ENCODE measurements at places on chromosomes 13 and 19.

DNA sequence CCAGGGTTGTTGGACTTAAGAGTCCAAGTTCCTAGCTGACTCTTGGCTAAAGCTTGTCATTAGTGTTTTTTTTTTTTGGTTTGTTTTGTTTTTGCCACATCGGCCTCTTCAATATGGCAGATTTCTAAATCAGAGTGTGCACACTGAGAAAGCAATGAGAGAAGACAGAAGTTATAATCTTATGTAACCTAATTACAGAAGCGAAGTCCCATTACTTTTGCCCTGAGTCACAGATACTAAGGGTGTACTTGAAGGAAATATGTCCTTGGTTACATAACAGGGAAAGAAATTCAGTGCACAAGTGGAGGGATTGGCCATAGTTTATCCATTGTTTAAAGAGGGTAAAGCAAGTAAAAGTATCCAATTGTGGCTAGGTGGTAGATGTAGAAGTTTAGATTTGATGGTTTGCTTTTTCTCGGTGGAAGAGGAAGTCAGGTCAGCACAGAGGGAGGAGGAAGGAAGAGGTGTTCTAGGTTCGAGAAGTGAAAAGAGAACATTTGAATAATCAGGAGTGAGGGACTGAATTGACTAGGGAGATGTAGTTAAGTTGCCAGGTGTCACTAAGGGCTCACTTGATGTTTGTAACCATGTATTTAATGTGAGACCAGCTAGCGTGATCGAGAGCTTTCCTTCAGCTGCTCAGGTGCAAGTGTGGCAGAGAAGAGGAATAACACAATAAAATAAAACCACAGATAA, 12.2 kb downstream of the GTF2F2 start:
- H3K4me1 ChIP-seq, result no peaks in the 10 kb centered on the region
- H3K36me3 ChIP-seq, result peaks cover 6% of the 10 kb centered on the region
- H3K27ac ChIP-seq, result no peak overlapping the region
- no peak for DNase-seq
- no peaks in the 10 kb centered on the region for H3K27me3 ChIP-seq
- no peak overlapping the region for H3K4me3 ChIP-seq

DNA sequence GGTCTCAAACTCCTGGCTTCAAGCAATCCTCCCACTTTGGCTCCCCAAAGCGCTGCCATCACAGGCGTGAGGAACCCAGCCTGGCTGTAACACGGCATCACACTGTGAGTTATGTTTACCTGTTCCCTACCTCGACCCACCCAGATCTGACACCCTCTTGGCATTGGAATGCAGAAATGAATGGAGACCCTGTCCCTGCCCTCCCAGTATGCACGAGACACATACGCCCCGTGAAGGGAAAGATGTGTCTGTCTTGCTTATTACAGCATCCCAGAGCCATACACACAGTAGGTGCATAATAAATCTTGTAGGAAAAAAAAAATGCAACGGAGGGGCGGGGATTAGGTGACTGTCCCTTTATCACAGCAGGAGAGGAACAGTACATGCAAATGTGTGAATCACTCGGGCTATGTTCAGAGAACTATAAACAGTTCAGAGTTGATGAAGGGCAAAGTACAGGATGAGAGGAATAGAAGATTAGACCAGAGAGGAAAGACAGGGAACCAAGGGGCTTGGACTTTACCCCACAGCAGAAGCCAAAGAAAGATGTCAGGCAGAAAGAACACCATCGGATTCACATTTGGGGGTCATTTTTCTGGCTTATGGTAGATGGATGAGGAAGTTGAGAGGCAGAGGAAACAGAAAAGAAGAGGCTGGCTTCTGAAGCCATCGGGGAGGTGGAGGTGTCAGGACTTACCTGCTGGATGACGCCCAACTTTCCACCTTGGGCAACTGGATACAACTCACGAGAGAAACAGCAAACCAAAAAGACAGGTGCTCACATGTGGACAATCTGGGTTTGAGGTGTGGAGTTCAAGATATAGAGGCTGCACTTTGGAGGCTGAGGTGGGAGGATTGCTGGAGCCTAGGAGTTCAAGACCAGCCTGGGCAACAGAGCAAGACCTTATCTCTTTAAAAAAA, 94.3 kb downstream of the INSR start:
- no peaks in the 10 kb centered on the region for H3K36me3 ChIP-seq
- H3K27ac ChIP-seq, result no peak overlapping the region
- no peak for DNase-seq
- peaks cover 20% of the 10 kb centered on the region for H3K27me3 ChIP-seq

- no peak for DNase-seq
- peaks cover 25% of the 10 kb centered on the region for H3K4me1 ChIP-seq
- H3K27ac ChIP-seq, result no peak overlapping the region
- no peaks in the 10 kb centered on the region for H3K27me3 ChIP-seq
- peaks cover 5% of the 10 kb centered on the region for H3K36me3 ChIP-seq
- no peak overlapping the region for H3K4me3 ChIP-seq
These were observed 70.6 kb upstream of the MEDAG start for GRCh38 chr13:30835442-30835841.

GRCh38 chr19:33505148-33505547, 16.4 kb downstream of the PEPD start:
- H3K4me1 ChIP-seq, result peaks cover 19% of the 10 kb centered on the region
- H3K36me3 ChIP-seq, result no peaks in the 10 kb centered on the region
- H3K27me3 ChIP-seq, result no peaks in the 10 kb centered on the region
- no peak for DNase-seq
- no peak overlapping the region for H3K27ac ChIP-seq

- H3K27ac ChIP-seq, result no peak overlapping the region
- no peak for DNase-seq
These were observed 10.5 kb downstream of the PLEKHF1 start for GRCh38 chr19:29675650-29676186.

- no peak overlapping the region for H3K27ac ChIP-seq
- no peaks in the 10 kb centered on the region for H3K27me3 ChIP-seq
- DNase-seq, result no peak
- H3K36me3 ChIP-seq, result no peaks in the 10 kb centered on the region
These were observed 186.2 kb downstream of the PCDH9 start for GRCh38 chr13:67043901-67044300.

- no peak overlapping the region for H3K4me3 ChIP-seq
- no peaks in the 10 kb centered on the region for H3K36me3 ChIP-seq
- DNase-seq, result no peak
- H3K27me3 ChIP-seq, result no peaks in the 10 kb centered on the region
- H3K27ac ChIP-seq, result peak overlapping the region; percentile 35
These were observed 229.7 kb downstream of the KCNRG start for GRCh38 chr13:50244713-50245574.

DNA sequence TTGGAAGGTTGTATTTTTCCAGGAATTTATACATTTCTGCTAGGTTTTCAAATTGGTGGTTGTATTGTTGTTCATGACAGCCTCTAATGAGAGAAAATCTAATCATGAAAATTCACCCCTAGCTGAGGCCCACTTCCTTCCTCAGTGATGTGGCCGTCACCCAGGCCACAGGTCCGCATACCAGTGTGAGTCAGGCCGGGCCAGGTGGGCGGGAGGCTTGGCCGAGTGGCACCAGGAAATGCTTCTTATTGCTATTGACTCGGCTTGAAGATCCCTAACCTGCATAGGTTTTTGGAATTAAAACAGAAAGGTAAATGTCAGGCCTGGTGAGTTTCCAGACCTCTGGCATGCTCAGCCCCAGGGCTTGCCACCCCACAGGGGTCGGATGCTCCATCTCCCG, 88.7 kb downstream of the SCGB2B2 start:
- no peak for DNase-seq
- H3K27me3 ChIP-seq, result peaks cover 20% of the 10 kb centered on the region
- no peak overlapping the region for H3K27ac ChIP-seq
- H3K36me3 ChIP-seq, result no peaks in the 10 kb centered on the region

GRCh38 chr13:98576200-98576945, 534 bp downstream of the STK24 start:
- peak; percentile 19 for DNase-seq
- H3K4me3 ChIP-seq, result peak overlapping the region; percentile 97
- no peaks in the 10 kb centered on the region for H3K27me3 ChIP-seq
- H3K36me3 ChIP-seq, result no peaks in the 10 kb centered on the region
- peaks cover 78% of the 10 kb centered on the region for H3K4me1 ChIP-seq

DNA sequence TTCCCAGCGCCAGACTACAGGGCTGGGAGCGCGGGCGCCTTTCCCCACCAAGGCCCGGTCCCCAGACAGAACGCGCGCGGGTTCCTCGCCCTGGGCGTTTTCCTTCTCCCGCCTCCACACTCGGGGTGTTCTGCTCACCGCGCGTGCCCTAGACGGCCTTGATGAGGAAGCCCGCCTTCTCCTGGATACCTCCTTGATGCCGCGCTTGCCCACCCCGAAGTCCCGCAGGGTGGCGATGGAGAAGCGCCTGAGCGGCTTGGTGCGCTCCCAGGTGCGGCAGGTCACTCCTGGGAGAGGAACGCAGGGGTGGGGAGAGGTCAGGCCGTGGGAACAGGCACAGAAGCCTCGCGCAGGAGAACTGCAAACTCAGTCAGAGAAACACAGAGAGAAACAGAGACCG, 34.8 kb downstream of the CYP2B6 start:
- H3K36me3 ChIP-seq, result no peaks in the 10 kb centered on the region
- DNase-seq, result no peak
- no peak overlapping the region for H3K4me3 ChIP-seq
- H3K4me1 ChIP-seq, result no peaks in the 10 kb centered on the region
- H3K27ac ChIP-seq, result no peak overlapping the region
- H3K27me3 ChIP-seq, result peaks cover 53% of the 10 kb centered on the region

- no peak for DNase-seq
- no peaks in the 10 kb centered on the region for H3K4me1 ChIP-seq
- H3K27me3 ChIP-seq, result peaks cover 35% of the 10 kb centered on the region
- H3K4me3 ChIP-seq, result no peak overlapping the region
- H3K36me3 ChIP-seq, result no peaks in the 10 kb centered on the region
- no peak overlapping the region for H3K27ac ChIP-seq
These were observed 23.0 kb downstream of the NFIC start for GRCh38 chr19:3389446-3389778.

DNA sequence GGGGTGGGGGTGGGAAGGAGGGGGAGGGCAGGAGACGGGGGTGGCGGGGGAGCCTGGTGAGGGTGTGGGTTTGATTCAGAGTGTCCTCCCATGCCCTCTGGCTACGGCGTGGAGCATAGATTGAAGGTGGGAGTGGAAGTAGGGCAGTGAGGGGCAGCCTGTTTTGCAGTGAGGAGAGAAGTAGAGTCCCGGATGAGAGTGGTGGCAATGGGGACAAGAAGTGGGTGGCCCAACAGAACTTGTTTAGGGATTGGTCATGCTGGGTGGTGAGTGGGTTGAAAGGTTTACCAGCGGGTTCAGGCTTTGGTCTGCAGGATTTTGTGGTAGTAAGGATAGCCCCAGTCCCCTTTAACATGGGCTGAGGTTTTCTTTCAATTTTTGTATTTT, 35.5 kb downstream of the SIPA1L3 start:
- H3K27me3 ChIP-seq, result no peaks in the 10 kb centered on the region
- peaks cover 24% of the 10 kb centered on the region for H3K4me1 ChIP-seq
- no peak overlapping the region for H3K4me3 ChIP-seq
- DNase-seq, result no peak

DNA sequence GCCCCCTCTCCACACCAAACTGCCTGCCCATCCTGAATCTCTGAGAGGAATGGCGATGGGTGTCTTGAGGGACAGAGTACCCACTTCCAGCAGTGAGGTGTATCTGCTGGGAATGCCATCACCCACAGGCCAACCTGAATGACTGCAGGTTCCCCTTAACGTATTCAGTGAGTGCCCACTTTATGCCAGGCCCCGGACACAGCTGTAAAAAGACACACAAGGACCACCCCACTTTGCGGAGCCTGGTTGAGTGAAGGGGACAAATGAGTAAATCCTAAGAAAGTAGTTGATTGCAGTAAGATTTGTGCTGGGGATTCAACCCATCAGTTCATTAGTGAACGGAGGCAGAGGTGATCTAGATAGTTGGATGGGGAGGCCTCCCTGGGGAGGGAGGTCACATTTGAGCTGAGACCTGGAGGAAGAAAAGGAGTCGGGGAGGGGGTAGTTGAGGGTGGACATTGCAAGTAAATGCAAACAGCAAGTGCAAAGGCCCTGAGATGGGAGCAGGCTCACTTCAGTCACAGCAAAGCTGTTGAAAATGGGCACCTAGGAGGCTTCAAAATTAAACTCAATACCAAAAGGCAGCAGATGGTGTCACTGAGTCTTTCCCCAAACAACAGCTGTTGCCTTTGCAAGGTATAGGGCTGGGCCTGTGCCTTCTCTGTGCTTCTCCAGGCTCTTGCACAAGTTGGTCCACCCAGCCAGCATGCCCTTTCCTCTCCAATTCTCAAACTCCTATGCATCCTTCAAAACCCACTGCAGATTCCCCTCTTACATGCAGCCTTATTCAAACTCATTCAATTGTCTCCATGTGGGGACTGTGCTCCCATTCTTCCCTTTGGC, 4.3 kb downstream of the GDF15 start:
- no peaks in the 10 kb centered on the region for H3K36me3 ChIP-seq
- H3K27me3 ChIP-seq, result peaks cover 56% of the 10 kb centered on the region
- no peak overlapping the region for H3K4me3 ChIP-seq

DNA sequence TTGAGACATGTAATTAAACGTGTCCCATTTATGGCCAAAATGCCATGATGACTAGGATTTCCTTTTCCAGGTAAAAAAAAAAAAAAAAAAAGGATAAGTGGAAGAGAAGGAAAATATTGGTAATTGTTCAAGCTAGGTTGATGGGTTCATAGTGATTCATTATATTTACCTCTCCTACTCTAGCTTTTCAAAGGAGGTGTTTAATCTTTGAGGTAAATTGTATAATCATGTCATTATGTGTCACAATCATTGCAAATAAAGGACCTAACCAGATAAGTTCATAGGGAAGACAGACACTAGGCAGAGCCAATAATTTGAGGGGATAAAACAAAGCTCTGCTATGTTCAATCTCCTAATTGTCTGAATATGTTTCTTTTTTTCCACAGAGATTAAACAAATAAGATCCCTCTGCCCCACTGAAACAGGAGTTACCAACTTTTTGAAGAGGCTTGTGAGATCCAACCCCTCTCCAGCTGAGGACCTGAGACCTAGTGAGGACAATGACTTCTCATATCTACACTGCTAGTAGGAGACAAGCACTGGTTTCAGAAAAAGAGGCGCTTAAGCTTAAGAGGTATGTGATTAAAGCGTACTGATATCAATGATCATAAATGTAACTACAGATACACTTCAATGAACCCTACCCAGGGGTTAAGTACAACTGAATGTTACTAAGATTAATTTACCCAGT, 61.4 kb downstream of the USP12 start:
- no peak overlapping the region for H3K4me3 ChIP-seq
- no peaks in the 10 kb centered on the region for H3K27me3 ChIP-seq
- H3K36me3 ChIP-seq, result peaks cover 8% of the 10 kb centered on the region

GRCh38 chr13:32889986-32890565, 126.1 kb upstream of the KL start:
- no peak overlapping the region for H3K4me3 ChIP-seq
- H3K36me3 ChIP-seq, result peaks cover 6% of the 10 kb centered on the region
- no peak for DNase-seq
- H3K27ac ChIP-seq, result no peak overlapping the region

DNA sequence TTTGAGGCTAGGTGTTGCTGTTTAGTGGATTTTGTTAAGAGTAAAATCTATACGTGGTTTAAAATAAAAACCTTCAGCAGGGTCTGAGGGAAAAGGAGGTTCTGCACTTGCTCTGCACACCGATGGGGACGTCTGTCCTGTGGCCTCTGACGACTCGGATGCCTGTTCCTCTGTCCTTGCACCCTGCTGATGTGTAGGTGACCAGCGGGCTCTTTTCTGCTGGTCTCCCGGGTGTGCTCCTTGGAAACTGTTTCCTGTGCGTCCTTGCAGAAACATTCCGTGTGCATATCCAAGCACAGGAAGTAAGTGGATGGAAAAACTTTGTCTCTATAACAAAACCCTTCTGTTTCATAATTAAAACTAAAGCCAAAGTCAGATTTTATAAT, 3.8 kb downstream of the ATP4B start:
- peaks cover 5% of the 10 kb centered on the region for H3K4me1 ChIP-seq
- peaks cover 3% of the 10 kb centered on the region for H3K36me3 ChIP-seq
- peak overlapping the region; percentile 4 for H3K4me3 ChIP-seq
- no peak overlapping the region for H3K27ac ChIP-seq

Data from neural crest cell (in vitro differentiated cells).